Stimulated activated CD8-positive, alpha-beta memory T cell treated with anti-CD3 and anti-CD28 coated beads, Interleukin-4, amount 100 ng/mL, for 1 hour (primary cell): ENCODE measurements at places on chromosomes 5 and 9.

DNA sequence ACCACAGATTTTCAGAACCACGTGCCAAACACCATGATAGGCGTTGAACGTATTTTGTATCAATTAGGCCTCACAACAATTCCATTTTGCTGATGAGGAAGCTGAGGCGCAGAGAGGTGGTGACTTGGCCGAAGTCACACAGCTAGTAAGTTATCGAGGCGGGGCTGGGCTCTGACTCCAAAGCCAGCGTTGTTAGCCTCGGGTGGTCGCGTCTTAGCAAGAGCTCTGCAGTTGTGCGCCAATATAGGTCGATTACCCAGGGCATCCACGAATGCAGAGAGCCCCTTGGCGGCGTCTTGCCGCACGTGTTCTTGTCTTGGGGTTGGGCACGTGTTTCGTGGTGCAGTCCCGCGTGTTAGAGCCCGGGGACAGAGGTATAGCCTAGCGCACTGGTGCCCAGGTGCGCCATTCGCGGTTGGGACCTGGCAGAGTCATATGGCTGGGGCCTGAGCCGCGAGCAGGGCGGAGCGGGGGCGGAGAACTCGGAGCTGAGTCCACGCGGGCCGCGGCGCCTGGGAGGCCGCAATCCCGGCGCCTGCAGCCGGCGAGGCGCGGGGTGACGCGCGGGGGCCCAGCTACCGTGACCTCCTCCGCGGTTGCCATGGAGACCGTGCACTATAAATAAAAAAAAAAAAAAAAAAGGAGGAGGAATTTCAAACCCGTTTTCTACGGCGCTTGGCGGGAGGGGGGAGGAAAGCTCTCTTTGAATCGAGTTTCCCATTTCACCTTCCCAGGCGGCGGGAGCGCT lies 62.3 kb downstream of the CXXC5 start:
- no peak for DNase-seq

DNA sequence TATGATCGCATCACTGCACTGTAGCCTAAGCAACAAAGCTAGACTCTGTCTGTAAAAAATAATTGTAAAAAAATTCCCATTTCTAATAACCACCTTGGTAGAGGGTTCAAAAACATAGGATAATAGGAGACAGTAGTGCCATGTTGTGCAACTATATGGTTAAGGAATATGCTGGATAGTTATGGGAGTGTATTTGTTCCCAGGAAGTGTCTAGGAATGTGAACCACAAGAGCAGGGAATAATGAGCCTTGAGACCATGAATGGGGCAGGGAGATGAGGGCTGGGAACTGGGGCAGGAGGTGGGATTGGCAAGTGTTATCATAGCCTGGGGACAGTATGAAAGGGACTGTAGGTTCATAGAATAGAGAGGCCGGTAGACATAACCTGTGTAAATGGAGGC lies 50.4 kb downstream of the RUSC2 start:
- DNase-seq, result no peak

DNA sequence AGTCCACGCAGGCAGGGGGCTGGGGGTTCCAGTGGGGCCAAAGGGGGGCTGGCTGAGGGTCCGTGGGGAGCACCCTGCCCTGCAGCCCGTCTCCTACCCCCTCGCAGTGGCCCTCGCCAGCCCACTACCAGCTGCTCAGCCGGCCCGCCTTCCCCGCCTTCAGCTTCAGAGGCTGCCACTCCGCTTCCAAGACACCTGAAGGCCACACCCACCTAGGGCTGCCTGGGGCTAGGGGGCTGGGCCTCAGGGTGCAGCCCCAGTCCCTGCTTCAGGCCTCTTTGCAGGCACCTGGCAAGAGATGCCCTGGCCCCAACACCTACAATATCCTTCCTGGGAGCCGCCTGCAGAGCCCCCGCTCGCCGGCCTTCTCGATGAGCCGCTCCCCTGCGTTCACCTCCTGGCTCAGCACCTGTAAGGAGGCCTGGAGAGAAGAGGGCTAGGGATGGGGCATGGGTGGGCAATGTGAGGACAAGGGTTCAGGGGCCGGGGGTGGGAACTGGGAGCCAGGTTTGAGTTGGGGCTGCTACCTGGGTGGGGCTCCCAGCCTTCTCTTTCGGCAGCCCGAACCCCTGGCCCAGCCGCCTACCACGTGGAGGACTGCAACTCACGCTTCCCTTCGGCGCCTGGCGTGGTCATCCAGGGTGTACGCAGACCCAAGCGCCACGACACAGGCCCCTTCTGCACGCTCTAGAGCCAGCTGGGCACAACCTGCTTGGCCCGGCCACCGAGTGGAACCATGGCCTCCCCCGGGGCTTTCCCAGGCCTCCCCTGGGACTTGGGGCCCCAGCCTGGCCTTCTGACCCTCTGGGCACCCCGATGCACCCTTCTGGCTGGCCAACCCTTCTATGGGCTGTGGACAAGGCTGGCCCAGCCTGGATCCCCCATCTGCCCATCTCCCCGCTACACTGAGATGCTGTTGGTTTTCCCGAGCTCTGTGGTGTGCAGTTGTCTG lies 1.7 kb downstream of the STPG3 start:
- no peak for DNase-seq

- no peak for DNase-seq
Observed at GRCh38 chr5:130111746-130112145, 207.5 kb downstream of the CHSY3 start.

- no peak for DNase-seq
Observed at GRCh38 chr9:110021891-110022290, 186.1 kb downstream of the C9orf152 start.

DNA sequence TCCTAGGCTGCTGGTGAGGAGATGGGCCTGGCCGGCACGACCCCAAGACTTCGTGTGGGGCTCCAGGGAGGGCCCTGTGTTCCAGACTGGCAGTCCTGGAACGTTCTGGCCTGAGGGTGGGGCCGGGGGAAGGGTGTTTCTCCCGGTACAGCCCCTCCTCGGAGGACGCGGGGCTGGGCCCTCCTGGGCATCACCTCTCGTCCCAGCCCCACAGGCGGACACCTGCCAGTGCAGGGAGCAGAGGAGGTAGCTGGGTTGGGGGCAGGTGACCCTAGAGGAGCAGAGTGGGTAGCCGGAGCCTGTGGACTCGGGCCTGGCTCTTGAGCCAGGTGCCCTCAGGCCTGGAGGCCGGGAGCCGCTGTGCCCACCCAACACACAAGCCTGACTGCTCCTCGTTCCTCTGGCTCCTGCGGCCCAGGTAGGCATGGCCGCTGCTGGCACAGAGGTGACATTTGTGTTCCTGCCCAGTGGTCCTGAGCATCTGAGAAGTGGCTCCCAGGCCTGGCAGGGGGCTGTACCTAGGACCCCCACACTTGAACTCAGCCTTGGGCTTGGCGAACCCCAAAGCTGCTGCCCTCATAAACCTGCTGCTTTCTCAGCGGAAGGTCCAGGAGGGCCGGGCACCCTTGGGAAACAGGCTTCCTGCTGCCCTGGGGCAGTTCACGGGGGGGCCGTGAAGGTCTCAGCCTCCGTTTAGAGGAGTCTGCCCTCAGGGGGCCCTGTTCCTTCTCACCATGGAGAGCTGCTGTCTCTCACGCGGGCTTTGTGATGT lies 817 bp downstream of the SLC6A19 start:
- no peak for DNase-seq

GRCh38 chr5:96563816-96564215 lies 98.4 kb upstream of the CAST start:
- no peak for DNase-seq
